Neuronal stem cell (in vitro differentiated cells): ENCODE measurements at places on chromosomes 16 and 17.

- DNase-seq: no peak
These were observed 556.6 kb upstream of the GOT2 start for GRCh38 chr16:59290718-59291117.

DNA sequence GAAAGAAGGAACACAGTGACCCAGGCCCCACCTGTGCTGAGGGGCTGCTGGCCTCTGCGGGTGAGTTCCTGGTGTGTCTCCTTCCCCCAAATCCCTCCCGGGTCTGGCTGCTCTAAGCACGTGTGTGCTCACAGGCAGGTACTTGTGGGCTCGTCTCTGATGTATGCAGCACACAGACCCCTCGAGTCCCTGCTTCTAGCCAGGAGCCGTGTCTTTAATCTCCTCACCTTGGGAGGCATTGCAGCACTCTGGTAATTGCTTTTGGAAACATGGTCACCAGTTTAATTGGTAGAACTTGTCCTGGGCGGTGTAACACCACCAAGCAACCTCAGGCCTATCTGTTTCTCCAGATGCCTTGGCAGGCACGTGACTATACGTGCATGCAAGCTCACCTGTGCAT lies 8.8 kb upstream of the RPL38 start:
- no peak for DNase-seq

- no peak for DNase-seq
These were observed 11.3 kb downstream of the UTS2R start for GRCh38 chr17:82382933-82383255.

DNA sequence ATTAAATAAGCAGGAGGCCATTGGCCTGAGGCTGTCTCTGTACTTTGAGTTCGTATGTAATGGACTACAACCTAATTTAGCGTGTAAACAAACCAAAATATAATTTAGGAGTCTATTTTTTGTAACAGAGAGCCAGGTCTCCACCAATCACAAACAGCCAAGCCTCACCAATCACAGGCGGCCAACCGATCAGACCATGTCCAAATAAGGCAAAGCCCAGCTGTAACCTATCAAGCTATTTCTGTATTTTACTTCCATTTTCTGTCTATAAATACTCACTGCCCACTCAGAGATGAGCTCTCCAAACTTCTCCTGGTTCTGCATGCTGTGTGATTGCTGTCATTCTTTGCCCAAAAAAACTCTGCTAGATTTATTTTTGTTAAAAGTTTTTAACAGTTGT lies 322.7 kb downstream of the NPIPA8 start:
- no peak for DNase-seq

- DNase-seq: no peak
These were observed 527 bp upstream of the UBE2Z start for GRCh38 chr17:48907713-48908046.

DNA sequence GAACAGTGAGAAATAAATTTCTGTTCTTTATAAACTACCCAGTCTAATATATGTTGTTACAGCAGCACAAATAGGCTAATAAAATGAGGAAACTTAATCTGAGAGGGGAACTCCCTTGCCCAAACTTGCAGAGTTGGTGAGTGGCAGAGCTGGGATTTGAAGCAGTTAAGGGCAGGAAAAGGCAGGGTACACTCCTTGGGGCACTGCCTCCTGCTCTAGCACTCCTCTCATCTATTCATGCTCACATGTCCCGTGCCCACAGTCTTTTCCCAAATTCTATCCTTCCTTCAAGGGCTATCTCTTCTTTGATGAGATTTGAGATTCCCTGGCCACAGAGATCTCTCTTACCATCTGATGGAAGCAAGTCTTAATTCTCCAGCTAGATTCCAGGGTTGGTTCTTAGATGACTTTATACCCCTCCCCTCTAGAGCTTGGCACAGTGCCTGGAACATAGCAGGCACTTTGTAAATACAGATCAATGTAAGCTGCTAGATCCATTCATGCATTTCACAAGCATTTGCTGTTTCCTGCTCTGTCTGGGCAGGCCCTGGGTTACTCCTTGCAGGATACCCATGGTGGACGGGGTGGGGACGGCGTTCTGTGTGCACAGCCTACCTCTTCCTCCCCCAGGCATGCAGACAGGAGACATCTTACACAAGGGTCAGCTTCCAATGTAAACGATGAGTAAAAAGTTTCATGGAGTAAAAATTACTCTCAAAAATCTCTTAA lies 39.2 kb upstream of the ABCC12 start:
- DNase-seq: no peak

DNA sequence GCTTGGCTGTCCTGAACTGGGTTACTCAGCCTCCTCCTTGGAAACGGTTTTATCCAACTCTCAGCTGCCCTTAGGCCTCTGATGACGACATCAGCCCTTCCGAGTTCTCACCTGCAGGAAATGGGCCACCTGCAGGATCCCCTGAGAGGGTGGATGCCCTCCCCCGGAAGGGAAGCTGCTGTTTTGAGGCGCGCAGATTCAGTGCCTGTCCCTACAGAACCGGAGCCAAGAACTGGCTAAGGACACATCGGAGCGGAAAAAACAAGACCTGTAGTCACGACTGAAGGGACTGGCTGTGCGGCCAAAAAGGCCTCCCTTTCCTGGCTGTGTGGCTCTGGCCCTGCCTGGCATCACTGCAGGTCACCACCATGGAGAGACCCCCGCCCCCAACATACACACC lies 11.7 kb upstream of the C16orf95 start:
- no peak for DNase-seq

- no peak for DNase-seq
These were observed 138.4 kb upstream of the CIBAR2 start for GRCh38 chr16:85250609-85251223.

DNA sequence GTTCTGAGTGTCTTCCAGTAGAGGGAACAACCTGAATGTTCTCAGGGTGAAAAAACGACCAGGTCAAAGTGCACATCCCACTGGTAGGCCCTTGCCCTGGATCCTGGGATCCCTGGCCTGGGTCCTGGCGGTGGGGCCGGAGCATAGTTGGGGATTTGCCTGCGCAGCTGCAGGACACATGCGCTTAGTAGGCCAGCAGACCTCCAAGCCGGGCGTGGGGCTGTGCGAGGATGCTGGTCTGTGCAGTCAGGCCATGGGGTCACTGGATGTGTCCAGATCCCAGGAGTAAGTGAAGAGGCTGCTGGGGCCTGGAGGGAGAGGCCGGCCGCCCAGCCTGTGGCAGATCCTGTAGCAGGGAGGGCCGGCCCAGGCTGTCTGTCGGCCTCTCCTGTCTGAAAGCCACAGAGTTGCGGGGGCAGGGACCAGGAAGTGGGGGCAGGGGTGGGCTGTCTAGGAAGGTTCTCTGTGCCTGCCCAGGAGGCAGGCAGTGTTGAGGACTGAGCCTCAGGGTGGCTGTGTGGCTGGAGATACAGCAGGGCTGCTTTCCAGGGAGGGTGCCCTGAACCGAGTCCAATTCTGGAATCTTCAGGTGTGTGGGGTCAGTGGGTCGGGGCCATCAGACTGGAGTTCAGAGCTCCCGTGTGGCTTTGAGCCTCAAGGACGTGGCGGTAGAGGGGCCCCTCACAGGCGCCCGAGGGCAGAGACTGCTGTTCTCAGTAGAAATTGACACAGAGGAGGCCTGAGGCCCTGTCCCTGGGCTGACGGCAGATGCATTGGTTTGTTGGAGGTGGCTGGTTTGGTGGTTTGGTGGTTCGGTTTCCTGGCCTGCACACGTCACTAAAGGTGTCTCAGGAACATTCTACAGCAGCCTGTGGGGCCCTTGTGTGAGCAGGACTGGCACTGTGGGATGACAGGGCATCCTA lies 17.2 kb upstream of the NUDT16L1 start:
- no peak for DNase-seq

- no peak for DNase-seq
These were observed 19.9 kb upstream of the MTMR4 start for GRCh38 chr17:58534331-58534730.

GRCh38 chr17:75611851-75612429 lies 21.3 kb upstream of the SMIM5 start:
- DNase-seq: no peak

DNA sequence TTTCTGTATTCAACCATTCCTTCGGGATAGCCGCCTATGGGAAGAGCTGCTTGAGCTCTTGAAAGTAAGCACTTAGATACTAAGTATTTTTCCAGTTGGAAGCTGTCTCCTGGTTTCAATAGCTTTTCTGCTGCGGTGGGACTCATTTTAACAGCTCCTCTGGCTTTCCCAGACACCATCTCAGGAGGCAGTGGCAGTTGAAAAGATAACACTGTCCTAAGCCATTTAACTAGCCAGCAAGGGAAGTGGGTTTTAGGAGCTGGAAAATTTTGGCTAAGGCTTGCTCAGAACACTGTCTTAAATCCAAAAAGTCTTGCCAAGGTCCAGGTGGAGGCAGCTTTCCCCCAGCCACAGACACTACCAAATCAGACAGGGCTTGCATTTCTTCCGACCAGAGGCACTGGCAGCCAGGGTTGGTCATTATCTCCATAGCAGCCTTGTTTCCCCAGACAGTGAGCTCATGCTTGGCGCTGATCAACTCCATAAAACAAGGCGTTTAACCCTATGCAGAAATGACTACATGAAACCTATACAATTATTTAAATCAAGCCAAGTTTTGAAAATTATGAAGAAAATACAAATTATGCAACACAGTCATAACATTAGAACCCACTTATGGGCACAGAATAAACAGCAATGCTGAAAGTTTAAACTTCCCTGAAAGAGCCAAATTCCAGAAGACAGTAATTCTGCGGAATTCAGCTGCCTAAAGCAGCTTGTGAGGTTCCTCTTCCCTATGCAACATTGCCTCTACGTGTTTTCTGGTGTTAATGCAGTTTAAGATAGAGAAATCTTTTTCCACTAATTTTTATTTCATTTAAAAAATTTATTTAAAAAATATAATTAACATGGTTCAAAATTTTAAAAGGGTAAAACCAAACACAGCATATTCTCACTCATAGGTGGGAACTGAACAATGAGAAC lies 25.0 kb downstream of the GABARAPL2 start:
- DNase-seq: no peak

- DNase-seq: no peak
These were observed 14.8 kb downstream of the COX6A2 start for GRCh38 chr16:31413381-31413780.

- DNase-seq: no peak
These were observed 1.6 kb downstream of the FAM117A start for GRCh38 chr17:49762151-49762941.

- DNase-seq: peak; percentile 18
These were observed 6.8 kb upstream of the KRTAP17-1 start for GRCh38 chr17:41322094-41322902.

GRCh38 chr16:69115837-69116236 lies 10.4 kb downstream of the HAS3 start:
- no peak for DNase-seq

- DNase-seq: no peak
These were observed 7.9 kb upstream of the MFSD6L start for GRCh38 chr17:8806926-8807550.

DNA sequence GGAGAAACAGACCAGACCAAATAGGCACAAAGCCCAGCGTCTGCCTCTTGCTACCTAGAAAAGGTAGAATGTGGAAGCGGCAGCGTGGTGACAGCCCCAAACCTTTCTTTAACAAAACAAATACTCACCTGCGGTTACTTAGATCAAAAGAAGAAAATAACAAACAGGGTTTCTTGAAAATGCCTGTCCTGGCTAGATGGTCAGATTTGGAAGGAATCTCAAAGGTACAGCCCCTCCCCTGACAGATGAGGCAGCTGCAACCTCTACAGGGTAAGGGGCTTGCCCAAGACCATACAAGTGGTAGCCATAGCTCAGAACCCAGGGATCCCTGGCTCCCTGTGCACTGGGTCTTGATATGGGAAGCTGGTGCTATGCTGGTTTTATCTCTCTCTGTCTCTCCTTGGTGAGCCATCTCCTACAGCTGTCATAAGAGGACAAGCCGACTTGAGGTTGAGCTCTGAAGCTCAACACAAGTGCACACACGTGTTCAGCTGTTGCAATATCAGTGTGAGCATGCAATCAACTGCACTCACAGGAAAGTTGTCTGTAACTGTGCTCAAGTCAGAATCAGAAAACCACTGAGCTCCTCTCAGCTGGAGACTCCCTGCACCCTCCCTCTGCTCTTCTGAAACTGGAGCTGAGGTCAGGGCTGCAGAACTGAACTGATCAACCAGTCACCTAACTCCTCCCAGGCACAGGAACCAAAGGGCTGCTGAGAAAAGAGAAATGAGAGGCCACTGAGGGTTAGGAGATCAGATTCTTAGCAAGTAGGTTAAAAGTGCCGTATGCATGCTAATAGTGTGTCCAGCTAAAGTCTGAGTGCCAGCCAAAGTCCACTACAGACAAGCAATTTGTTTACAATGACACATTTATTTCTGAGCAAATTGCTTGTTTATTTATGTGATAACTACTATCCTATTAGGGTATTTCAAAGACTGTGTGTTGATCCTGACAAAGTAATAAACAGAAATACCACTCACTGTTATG lies 6.1 kb upstream of the RNF157 start:
- DNase-seq: no peak

DNA sequence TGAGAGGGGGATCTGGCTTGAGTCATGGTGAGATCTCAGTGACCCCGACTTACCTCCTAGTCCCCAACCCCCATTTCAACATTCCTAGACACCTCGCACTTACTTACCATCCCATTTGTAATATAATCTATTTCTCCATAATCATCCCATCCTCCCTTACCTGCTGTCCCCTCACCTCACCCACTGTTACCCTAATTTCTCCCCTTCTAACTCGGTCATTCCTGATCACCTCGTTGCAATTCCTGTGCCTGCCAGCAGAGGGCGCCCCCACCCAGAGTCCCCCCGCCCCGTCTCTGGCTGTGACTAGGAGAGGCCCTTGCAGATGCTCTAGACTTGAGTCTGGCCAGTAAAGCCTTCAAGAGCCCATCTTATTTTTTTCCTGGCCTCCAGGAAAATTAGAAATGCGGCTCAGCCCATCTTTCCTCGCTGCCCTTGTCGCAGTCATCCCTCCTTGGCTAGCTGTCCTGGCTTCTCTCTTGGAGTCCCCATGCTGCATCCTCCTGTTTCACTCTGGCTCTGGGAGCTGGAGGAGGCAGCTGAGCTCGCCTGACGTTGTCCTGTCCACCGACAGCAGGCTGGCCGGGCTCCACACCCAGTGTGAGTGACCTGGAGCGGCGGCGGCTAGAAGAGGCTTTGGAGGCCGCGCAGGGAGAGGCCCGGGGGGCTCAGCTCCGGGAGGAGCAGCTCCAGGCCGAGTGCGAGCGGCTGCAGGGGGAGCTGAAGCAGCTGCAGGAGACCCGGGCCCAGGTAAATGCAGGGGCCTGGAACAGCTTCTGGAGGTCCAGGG lies 5.0 kb downstream of the TBKBP1 start:
- DNase-seq: peak; percentile 54

- DNase-seq: no peak
These were observed 68.7 kb upstream of the IRX3 start for GRCh38 chr16:54355251-54355650.

DNA sequence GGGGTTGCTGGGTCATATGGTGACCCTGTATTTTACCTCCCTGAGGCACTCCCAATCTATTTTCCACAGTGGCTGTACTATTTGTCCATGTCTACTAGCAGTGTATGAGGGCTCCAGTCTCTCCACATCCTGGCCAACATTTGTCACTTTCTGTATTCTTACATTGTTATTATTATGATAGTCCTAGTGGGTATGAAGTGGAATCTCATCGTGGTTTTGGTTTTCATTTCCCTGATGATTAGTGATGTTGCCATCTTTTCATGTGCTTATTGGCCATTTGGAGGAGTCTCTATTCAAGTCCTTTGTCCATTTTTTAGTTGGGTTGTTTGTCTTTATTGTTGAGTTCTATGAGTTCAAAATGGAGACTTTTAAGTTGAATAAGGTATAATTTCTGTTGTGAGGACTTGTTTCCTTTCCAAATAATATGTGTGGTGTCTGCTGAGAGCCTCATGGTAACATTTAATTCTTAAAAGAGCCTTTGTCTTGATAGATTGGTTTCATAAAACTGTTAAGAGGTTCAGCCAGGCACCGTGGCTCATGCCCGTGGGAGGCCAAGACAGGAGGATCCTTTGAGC lies 108.2 kb downstream of the RPTOR start:
- no peak for DNase-seq
